Activated naive CD8-positive, alpha-beta T cell treated with anti-CD3 and anti-CD28 coated beads for 36 hours (primary cell): ENCODE measurements at places on chromosomes 3 and 15. TPM values are rescaled to one million over a fixed set of nuclear protein-coding genes. Genes with fewer than 3 reads are reported as not detected.

DNA sequence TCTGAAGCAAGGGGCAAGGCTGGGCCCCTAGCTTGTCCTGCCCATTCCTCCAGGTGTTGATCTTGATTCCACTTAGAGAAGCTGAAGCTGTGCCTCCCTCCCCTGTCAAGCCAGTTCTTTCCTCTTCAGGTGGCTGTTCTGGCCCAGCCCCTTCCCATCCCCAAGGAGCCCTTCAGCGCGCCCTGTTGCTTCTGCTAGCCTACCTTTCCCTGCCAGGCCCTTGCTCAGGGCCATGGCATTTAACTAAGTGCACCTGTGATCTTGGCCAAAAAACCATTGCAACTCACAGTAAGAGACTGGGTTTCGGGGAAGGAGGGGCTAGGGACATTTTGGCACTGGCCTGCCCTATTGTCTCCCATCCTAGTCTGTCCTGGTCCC, 1.9 kb upstream of the WDR6 start:
- DNase-seq: no peak

- DNase-seq: no peak
Observed at GRCh38 chr3:127732879-127733350, 60.2 kb downstream of the ABTB1 start.

AMIGO3 gene
- total RNA-seq: not detected

CYP8B1 gene
- not detected for total RNA-seq

SOX14 gene
- not detected for total RNA-seq
